ENCODE measurements at places on chromosomes 3 and 15.
A peak's percentile ranks its signal among the peaks of the same experiment; 100 is the strongest.

- H3K4me3 ChIP-seq, result no peak overlapping the region
- no peak overlapping the region for H3K27ac ChIP-seq
- H3K27me3 ChIP-seq, result no peaks in the 10 kb centered on the region
Observed at GRCh38 chr3:180294282-180295027, 257.7 kb upstream of the PEX5L start.

DNA sequence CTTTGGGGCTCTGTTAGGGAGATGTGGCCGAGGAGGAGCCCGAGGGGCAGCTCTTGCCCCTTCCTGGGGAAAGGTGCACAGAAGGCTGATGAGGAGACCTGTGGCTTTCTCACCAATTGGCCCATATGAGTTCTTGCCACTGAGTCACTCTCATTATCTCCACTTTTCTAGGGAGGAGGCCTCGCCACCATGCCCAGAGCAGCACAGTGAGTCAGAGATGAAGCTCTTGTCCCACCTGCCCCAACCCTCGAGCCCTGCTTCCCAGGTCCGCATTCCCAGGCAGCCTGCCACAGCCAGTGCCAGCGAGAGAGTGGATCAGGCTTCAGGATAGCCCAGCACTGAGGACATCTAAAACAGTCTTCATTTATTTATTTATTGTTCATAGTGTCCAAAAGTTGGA lies 53.5 kb downstream of the AMOTL2 start:
- peaks cover 4% of the 10 kb centered on the region for H3K4me1 ChIP-seq
- H3K4me3 ChIP-seq, result no peak overlapping the region
- H3K27me3 ChIP-seq, result no peaks in the 10 kb centered on the region

- H3K36me3 ChIP-seq, result no peaks in the 10 kb centered on the region
- no peaks in the 10 kb centered on the region for H3K27me3 ChIP-seq
- H3K4me1 ChIP-seq, result no peaks in the 10 kb centered on the region
- H3K27ac ChIP-seq, result no peak overlapping the region
Observed at GRCh38 chr3:118108769-118109168, 925.9 kb downstream of the IGSF11 start.

GRCh38 chr3:108662142-108662738 lies 72.7 kb downstream of the DZIP3 start:
- no peak overlapping the region for H3K4me3 ChIP-seq
- no peaks in the 10 kb centered on the region for H3K27me3 ChIP-seq
- H3K27ac ChIP-seq, result no peak overlapping the region
- DNase-seq, result no peak
- no peaks in the 10 kb centered on the region for H3K36me3 ChIP-seq
- H3K4me1 ChIP-seq, result no peaks in the 10 kb centered on the region

GRCh38 chr3:40800343-40800742 lies 275.6 kb downstream of the ZNF621 start:
- no peaks in the 10 kb centered on the region for H3K4me1 ChIP-seq
- DNase-seq, result peak; percentile 17
- no peak overlapping the region for H3K4me3 ChIP-seq
- no peaks in the 10 kb centered on the region for H3K36me3 ChIP-seq

GRCh38 chr3:135268941-135269532 lies 474.0 kb downstream of the EPHB1 start:
- no peaks in the 10 kb centered on the region for H3K27me3 ChIP-seq
- DNase-seq, result no peak
- no peaks in the 10 kb centered on the region for H3K36me3 ChIP-seq

DNA sequence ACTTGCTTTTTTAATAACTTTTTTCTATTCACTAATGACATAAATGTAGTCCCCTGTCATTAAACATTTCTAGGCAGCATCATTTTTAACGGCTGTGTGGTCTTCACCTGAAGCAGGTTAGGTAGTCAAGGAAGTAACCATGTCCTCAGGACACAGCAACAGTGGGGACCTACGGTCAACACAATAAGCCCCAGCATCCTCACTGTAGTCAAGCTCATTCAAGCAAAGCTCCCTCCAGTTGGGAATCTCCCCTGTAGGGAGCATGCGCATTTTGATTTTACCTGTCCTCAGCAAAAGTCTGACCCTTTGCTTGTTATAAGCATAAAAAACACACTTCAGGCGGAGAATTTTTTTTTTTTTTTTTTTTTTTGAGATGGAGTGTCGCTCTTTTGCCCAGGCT lies 151.4 kb downstream of the SHQ1 start:
- H3K4me3 ChIP-seq, result no peak overlapping the region
- no peak overlapping the region for H3K27ac ChIP-seq
- H3K27me3 ChIP-seq, result no peaks in the 10 kb centered on the region
- no peak for DNase-seq

DNA sequence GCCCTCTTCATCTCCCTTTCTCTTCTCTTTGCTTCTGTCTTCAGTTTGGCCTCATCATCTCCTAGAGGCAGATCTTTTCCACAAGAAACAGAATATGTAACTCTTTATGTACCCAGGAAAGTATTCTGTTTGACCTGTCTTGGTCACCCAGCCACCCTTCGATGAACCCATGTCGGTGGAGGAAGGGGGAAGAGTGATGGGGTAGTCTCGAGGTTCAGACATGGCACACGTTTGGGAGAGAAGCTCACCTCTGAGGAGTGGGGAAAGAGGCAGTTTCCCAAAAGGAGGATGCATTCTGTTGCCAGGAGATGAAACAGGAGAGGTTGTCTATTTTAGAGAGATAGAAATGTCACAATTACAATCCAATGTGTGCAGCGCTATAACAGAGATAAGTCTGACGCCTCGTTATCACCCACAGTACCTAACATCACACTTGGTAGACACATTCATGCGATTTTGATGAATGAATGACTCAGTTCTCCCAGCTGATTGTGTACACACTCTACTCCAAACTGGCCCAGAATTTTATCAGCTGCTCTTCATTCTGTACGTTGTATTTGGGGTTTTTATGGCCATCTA lies 722 bp upstream of the CCDC50 start:
- H3K4me3 ChIP-seq, result peak overlapping the region; percentile 98
- no peak for DNase-seq
- no peaks in the 10 kb centered on the region for H3K27me3 ChIP-seq
- H3K27ac ChIP-seq, result peak overlapping the region; percentile 92
- H3K4me1 ChIP-seq, result peaks cover 32% of the 10 kb centered on the region

GRCh38 chr15:91983729-91984340 lies 130.3 kb downstream of the SLCO3A1 start:
- no peak overlapping the region for H3K27ac ChIP-seq

DNA sequence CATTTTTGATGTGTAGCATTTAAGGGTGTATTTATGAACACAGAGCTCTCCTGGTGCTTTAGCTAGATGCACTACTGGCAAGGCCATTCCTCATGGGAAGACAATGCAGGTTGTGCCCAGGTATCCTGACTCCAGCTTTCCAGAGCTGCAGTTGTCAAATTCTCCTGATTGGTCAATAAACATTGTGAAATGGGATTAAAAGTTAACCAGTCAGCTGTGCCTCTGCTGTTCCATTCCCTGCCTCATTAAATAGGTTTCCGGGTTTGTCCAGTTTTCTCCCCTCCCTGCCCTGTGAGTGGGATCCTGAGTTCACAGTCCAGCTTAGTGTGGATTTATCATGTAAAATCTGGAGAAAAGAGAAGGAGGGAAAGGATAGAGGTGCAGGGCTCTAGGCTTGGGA lies 207.3 kb downstream of the SQOR start:
- DNase-seq, result peak; percentile 18
- no peaks in the 10 kb centered on the region for H3K36me3 ChIP-seq
- peaks cover 9% of the 10 kb centered on the region for H3K4me1 ChIP-seq
- H3K27ac ChIP-seq, result no peak overlapping the region
- no peak overlapping the region for H3K4me3 ChIP-seq

DNA sequence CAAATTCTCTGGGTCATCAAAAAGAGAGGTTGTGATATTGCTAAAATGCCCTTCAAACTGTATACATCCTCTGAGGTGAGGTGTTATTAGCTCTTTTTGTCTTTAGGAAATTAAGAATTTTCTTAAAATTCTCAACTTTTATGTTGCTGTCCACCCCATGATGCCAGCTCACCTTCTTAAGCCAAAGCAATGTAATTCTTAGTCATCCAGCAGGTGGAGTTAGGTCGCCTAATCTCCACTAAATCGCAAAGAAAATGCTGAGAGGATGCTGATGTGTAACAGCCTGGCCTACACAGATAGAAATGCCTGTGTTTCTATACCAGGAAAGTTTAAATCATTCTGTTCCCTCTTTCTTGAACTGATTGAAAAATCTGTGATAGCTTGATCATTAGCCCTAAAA lies 770.2 kb upstream of the ALCAM start:
- H3K36me3 ChIP-seq, result no peaks in the 10 kb centered on the region
- no peak for DNase-seq
- no peak overlapping the region for H3K27ac ChIP-seq
- no peaks in the 10 kb centered on the region for H3K27me3 ChIP-seq
- no peaks in the 10 kb centered on the region for H3K4me1 ChIP-seq
- H3K4me3 ChIP-seq, result no peak overlapping the region

DNA sequence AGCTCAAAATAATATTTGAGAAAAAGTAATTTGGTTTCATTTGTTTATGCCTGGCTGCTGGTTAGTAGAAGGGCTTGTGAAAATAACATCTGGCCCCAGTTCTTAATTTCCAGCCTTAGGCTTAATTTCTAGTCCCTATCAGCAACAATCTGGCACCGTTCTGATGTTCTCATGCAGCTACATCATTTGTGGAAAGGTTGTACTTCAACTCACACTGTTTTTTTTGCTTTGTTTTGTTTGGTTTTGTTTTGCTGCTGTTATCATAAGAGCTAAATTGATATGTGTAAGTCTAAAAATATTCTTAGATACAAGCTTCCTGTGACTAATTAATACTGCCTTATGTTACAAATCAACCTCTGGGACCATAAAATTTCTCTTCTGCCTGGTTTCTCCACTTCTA lies 8.9 kb downstream of the CPA3 start:
- no peak overlapping the region for H3K27ac ChIP-seq
- no peaks in the 10 kb centered on the region for H3K27me3 ChIP-seq
- H3K36me3 ChIP-seq, result no peaks in the 10 kb centered on the region
- no peaks in the 10 kb centered on the region for H3K4me1 ChIP-seq

- H3K36me3 ChIP-seq, result no peaks in the 10 kb centered on the region
- no peaks in the 10 kb centered on the region for H3K4me1 ChIP-seq
- H3K27me3 ChIP-seq, result no peaks in the 10 kb centered on the region
- H3K4me3 ChIP-seq, result no peak overlapping the region
Observed at GRCh38 chr3:72722930-72723726, 125.1 kb downstream of the SHQ1 start.

DNA sequence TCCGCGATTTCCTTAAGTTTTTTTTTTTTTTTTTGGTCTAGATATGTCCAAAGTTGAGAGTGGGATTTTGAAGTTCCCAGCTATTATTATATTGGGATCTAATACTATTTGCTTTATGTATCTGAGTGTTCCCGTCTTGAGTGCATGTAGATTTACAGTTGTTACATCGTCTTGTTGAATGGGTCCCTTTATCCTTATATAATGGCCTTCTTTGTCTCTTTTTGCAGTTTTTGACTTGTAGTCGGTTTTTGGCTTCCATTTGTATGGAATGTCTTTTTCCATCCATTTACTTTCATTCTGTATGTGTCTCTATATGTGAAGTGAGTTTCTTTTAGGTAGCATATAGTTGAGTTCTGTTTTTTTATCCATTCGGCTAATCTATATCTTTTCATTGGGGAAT lies 35.6 kb downstream of the CRYBG3 start:
- no peak overlapping the region for H3K4me3 ChIP-seq
- no peaks in the 10 kb centered on the region for H3K27me3 ChIP-seq
- no peaks in the 10 kb centered on the region for H3K4me1 ChIP-seq
- no peaks in the 10 kb centered on the region for H3K36me3 ChIP-seq

DNA sequence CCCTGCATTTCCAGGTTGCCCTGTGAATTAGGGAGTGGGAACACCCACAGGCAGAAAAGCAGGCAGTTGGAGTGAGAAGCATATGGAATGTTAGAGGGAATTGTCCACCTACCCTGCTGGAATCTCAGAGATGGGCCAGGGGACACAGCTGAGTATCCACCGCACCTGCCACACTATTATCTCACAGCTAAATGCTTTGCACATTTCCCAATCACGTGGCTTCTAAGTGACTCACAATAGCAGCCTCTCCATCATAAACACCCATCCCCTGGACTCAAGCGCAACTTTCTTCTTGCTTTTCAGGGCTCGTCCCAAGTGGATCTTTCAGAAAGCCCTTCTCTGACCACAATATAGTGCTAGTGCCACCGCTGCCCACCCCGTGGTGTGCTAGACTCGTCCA lies 389.0 kb upstream of the LMCD1 start:
- H3K27ac ChIP-seq, result no peak overlapping the region
- no peaks in the 10 kb centered on the region for H3K27me3 ChIP-seq
- H3K4me3 ChIP-seq, result no peak overlapping the region
- DNase-seq, result no peak

DNA sequence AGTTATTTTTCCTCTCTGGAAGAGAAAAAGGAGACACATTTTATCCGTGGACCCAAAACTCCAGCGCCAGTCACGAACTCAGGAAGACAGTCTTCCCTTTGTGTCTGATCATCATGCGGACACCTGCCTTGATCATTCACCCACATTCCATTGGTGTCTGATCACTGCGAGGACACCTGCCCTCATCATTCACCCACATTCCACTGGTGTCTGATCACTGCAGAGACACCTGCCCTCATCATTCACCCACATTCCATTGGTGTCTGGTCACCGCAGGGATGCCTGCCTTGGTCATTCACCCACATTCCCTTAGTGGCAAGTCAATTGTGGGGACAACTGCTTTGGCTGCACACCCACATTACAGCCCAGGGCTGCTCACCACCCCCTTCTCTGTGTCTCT lies 148.9 kb downstream of the ROBO1 start:
- H3K36me3 ChIP-seq, result no peaks in the 10 kb centered on the region
- H3K27ac ChIP-seq, result no peak overlapping the region
- H3K4me3 ChIP-seq, result no peak overlapping the region

- DNase-seq, result no peak
- no peaks in the 10 kb centered on the region for H3K36me3 ChIP-seq
- H3K4me3 ChIP-seq, result no peak overlapping the region
- H3K4me1 ChIP-seq, result no peaks in the 10 kb centered on the region
- H3K27ac ChIP-seq, result no peak overlapping the region
Observed at GRCh38 chr3:131047582-131047981, 20.9 kb downstream of the NEK11 start.

DNA sequence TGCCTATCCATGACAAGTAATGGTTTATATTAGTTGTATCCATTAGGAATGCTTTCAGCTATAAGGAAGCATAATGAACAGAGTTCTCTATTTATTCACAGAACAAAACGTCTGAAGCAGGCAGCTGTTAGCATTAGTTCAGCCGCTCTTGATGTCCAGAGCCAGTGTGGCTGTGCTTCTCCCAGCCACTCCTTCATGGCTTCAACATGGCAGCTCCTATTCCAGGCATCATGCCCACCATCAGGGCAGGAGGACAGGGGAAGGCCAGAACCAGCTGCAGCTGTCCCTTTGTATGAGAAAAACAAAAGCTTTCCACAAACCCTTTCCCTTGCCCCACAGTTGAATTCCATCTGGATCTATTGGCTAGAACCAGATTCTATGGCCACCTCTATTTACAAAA lies 12.9 kb upstream of the SNRK start:
- no peaks in the 10 kb centered on the region for H3K36me3 ChIP-seq
- no peaks in the 10 kb centered on the region for H3K27me3 ChIP-seq
- H3K27ac ChIP-seq, result no peak overlapping the region
- H3K4me1 ChIP-seq, result no peaks in the 10 kb centered on the region

GRCh38 chr3:13839726-13840340 lies 40.0 kb downstream of the WNT7A start:
- no peaks in the 10 kb centered on the region for H3K27me3 ChIP-seq
- DNase-seq, result no peak
- no peaks in the 10 kb centered on the region for H3K36me3 ChIP-seq
- H3K4me1 ChIP-seq, result no peaks in the 10 kb centered on the region
- H3K4me3 ChIP-seq, result no peak overlapping the region
- H3K27ac ChIP-seq, result no peak overlapping the region

Measured in transverse colon (tissue), 4 donors.